ENCODE measurements at places on chromosomes 7 and 10. TPM values are rescaled to one million over a fixed set of nuclear protein-coding genes. Genes with fewer than 3 reads are reported as not detected.

PDZD7 gene
- total RNA-seq: 1.2 TPM

TFEC gene
- 13.6 TPM for total RNA-seq

PIK3CG gene
- total RNA-seq: 14.8 TPM

PLA2G12B gene
- total RNA-seq: not detected

SHH gene
- total RNA-seq: 0.06 TPM

NPTX2 gene
- total RNA-seq: 32.0 TPM

CAMK2B gene
- 0.05 TPM for total RNA-seq

TMEM213 gene
- total RNA-seq: not detected

LOXL4 gene
- total RNA-seq: 7.0 TPM

SH2B2 gene
- total RNA-seq: 5.5 TPM

BMPER gene
- total RNA-seq: 2.7 TPM

NKX6-2 gene
- not detected for total RNA-seq

WDFY4 gene
- 0.41 TPM for total RNA-seq

NPSR1 gene
- total RNA-seq: not detected

AGR3 gene
- not detected for total RNA-seq

NKX2-3 gene
- not detected for total RNA-seq

RTKN2 gene
- 0.29 TPM for total RNA-seq

PRPS1L1 gene
- total RNA-seq: not detected

ADK gene
- total RNA-seq: 23.9 TPM

TMEM168 gene
- 15.6 TPM for total RNA-seq
